ENCODE measurements at places on chromosomes 13 and 19. TPM values are rescaled to one million over a fixed set of nuclear protein-coding genes. Genes with fewer than 3 reads are reported as not detected.

Gene PRRG2
- 0.70 TPM for total RNA-seq

Gene ZNF701
- 15.6 TPM for total RNA-seq

GRCh38 chr19:32570081-32570785, 10.8 kb upstream of the PDCD5 start:
- no peak for DNase-seq

- no peak for DNase-seq
Observed at GRCh38 chr19:28871099-28871725, 341.7 kb downstream of the UQCRFS1 start.

- DNase-seq = no peak
Observed at GRCh38 chr19:19075126-19075525, 11.3 kb downstream of the SLC25A42 start.
